ENCODE measurements at places on chromosomes 1 and 21. TPM values are rescaled to one million over a fixed set of nuclear protein-coding genes. Genes with fewer than 3 reads are reported as not detected.

DNA sequence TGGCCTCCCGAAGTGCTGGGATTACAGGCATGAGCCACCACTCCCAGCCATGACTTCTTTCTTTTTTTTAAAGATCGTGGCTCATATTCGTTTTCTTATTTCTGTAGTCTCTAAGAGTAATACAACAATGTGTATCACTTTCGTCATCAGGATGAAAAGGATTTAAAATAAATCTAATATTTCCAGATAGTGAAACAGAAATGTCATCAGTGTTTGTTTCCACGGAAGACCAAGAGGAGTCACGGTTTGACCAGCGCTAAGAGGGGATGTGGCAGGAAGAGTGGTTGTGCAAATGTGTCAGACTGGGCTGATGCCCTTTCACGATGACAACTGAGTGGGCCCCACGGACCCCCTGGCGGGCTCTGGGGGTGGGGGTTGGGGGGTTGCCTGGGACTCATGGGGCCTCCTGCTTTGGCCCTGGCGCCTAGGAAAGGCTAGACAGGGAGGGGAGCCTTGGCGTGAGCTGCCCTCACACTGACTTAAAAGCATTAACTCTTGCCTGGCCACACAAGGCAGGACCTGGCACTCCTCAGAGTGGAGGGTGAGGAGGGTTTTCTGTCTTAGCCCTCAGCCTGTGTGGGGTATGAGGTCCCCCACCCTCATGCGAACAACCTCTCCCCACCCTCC is 8.4 kb downstream of the SOX13 start:
- DNase-seq, result no peak

DNA sequence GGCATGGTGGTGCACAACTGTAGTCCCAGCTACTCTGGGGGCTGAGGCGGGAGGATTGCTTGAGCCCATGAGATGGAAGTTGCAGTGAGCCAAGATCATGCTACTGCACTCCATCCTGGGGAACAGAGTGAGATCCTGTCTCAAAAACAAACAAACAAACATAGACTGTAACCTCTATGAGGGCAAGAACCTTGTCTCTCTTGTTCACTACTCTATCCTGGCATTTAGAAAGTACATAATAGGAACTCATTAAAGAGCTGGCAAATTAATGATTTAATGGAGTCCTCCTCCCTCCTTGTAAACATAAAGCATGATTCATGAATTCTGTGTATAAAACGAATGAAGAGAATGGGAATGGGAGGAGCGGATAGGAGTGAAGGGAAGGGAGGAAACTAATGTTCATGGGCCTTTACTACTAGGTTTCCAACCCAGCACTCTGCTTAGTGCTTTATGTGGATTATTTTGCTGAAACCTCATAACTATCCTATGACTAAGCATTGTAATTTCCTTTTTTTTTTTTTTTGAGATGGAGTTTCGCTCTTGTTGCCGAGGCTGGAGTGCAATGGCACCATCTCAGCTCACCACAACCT is 8.6 kb downstream of the LMOD1 start:
- no peak for DNase-seq

- peak; percentile 65 for DNase-seq
These were observed 4.1 kb downstream of the EIF2D start for GRCh38 chr1:206608108-206608698.

The VWA1 gene
- 37.7 TPM for total RNA-seq

The LCE1F gene
- total RNA-seq, result not detected

The INSRR gene
- total RNA-seq, result not detected

- no peak for DNase-seq
These were observed 466 bp downstream of the PEX10 start for GRCh38 chr1:2411801-2412394.

DNA sequence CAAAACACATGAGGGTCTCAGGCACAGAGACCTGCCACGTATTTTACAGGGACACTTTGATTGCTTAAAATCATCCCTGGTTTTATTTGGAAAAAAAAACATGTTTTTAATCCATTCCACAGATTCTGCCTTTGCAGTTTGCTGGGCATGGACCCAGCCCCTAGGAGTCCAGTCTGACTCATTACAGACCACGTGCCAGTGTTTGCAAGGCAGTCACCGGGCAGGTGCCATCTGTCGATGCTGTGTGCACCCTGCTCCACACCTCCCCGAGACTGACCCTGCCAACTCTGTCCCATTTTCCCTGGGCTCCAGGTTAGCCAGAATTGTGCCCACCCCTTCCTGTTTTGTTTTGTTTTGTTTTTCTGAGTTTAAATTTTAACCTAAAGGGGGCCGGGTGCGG is 148.4 kb upstream of the TMEM51 start:
- no peak for DNase-seq

DNA sequence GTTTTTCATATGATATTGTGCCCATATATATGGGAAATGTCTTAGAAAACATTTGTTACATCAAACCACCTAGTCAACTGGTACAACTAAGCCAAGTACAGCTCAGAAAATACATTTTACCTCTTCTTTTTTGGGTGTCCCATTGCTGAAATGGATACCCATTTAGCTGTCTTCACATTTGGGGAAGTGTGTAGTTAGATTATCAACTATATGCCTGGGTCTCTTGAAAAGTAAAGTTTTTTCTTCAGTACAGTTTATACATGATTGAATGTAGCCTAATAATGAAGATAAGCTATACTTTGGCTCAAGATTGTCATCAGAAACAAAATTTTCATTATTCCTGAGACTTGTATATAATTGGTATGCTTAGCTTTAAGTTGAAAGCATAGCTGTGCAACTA is 2.0 kb downstream of the AGO3 start:
- no peak for DNase-seq

DNA sequence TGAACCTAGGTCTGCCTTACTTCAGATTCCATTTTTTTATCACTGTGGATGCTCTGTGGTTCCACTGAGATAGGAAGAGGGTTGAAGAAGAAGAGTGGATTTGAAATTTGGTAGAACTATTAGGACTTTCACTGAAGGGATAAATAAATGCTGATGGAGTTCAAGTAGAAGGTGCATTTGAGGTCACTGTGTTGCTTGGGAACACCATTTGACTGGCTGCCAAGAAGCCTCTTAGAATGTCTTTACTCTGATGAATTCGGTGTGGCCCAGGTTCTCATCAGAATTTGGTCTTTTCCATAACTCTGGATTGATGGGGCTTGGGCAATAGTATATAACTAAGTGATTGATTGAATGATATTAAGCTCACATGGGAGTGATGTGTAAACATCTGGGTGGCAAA is 11.9 kb downstream of the XPR1 start:
- no peak for DNase-seq

DNA sequence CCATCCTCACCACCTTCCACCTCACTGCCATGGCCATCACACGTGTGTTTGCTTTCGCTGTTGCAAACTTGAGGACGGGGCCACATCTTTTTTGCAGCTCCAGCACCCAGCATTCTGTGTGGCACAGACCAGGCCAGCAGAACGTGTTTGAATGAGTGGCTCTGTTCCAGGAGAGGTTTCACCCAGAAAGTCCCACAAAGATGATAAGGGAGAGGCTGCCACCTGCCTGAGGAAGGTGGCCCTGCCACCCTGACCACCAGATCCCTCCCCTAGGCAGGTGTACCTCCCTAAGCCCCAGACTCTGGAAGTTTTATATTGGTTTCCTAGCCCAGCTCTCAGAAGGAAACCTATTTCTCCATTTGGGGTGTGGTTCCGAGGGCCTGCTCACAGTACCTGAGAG is 252.1 kb downstream of the KAZN start:
- DNase-seq, result peak; percentile 28

- DNase-seq, result no peak
These were observed 60.0 kb downstream of the EIF2B3 start for GRCh38 chr1:44926311-44926781.
